ENCODE measurements at places on chromosomes 1 and 21. TPM values are rescaled to one million over a fixed set of nuclear protein-coding genes. Genes with fewer than 3 reads are reported as not detected.

DNA sequence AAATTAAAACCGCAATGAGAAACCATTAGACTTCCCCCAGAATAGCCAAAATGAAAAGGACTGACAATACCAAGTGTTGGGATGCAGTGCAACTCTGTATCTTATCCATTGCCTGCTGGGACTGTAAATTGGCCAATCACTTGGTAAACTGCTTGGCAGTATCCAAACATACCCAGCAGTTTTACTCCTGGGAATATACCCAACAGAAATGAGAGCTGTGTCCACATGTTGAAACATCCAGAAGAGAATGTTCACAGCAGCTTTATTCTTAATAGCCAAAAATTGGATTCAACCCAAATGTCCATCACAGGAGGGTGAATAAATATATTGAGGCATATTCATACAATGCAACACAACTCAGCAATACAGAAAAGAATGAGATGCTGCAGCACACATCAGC, 13.7 kb upstream of the FAM20B start:
- no peak for DNase-seq
- H3K4me1 ChIP-seq, result no peaks in the 10 kb centered on the region
- no peak overlapping the region for H3K27ac ChIP-seq
- no peak overlapping the region for H3K4me3 ChIP-seq
- H3K27me3 ChIP-seq, result no peaks in the 10 kb centered on the region

- no peak overlapping the region for H3K4me3 ChIP-seq
- no peak overlapping the region for H3K27ac ChIP-seq
- DNase-seq, result no peak
- no peaks in the 10 kb centered on the region for H3K4me1 ChIP-seq
- no peaks in the 10 kb centered on the region for H3K36me3 ChIP-seq
- no peaks in the 10 kb centered on the region for H3K27me3 ChIP-seq
Observed at GRCh38 chr1:64750092-64750491, 5.2 kb downstream of the RAVER2 start.

DNA sequence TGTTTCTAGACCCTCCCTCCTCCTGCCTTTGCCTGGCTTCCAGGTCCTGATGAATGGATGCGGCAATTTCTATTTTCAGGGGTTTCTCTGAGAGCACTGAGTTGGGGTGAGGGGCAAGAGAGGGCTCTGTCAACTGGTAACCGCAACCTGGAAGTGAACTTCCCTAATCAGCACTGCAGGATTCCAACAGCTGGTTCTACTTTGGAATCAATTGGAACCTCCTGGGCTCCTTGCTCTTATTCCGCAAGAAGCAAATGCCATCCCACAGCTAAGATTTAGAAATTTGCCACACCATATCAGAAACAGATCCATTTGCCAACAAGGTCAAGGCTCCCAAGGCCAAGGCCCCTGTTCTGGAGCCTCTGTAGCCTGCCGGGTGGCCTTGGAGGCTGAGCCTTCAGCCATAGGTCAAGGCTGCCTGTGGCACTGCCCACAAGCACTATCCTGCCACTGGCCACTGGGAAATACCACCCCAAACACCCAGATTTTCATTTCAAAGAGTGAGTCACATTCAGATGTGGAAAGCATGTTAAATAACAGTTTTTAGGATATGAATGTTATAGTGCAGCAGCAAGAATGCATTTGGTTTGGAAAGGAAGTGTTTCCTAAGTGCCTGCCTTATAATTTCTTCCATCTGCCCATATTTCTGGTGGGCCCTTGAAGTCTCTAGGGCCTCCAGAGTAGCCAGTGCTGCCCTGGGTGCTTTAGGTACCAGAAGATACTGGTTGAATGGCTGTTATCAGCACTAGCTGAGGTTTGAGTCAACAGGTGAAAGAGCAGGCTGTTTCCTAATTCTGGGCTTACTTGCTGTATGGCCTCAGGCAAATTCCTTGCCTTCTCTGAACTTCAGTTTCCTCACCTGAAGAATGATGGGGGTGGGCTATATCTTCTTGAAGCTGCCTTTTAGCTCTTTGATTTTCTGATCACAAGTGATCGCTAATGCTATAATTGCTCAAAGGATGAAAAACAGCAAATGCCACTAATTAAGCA, 56.3 kb upstream of the JUN start:
- no peaks in the 10 kb centered on the region for H3K27me3 ChIP-seq
- no peak overlapping the region for H3K27ac ChIP-seq
- DNase-seq, result no peak
- H3K4me3 ChIP-seq, result no peak overlapping the region

GRCh38 chr1:8858112-8858668, 20.3 kb downstream of the ENO1 start:
- no peaks in the 10 kb centered on the region for H3K27me3 ChIP-seq
- H3K4me1 ChIP-seq, result no peaks in the 10 kb centered on the region
- H3K4me3 ChIP-seq, result no peak overlapping the region

DNA sequence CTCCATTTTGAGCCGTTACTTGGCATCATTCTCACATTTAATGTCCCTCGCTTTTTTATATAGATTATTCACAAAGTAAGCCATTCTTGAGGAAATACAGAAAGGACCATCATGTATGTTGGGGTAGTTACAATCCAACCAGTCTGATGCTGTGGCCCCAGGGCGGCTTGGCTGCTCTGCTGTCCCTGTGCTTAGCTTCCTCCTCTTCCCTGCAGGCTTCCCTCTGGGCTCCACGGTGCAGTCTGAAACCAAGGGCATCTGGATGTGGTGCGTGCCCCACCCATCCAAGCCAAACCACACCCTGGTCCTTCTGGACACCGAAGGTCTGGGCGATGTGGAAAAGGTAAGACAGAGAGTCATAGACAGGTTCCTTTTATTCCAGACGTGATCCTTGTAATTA, 5.5 kb downstream of the GBP6 start:
- no peaks in the 10 kb centered on the region for H3K36me3 ChIP-seq
- no peak for DNase-seq
- H3K27me3 ChIP-seq, result no peaks in the 10 kb centered on the region
- no peaks in the 10 kb centered on the region for H3K4me1 ChIP-seq
- H3K27ac ChIP-seq, result no peak overlapping the region

- H3K27ac ChIP-seq, result no peak overlapping the region
- DNase-seq, result no peak
- no peaks in the 10 kb centered on the region for H3K27me3 ChIP-seq
- H3K4me1 ChIP-seq, result peaks cover 22% of the 10 kb centered on the region
Observed at GRCh38 chr1:212635141-212635631, 26.6 kb downstream of the ATF3 start.

SPATA6 gene
- total RNA-seq, result 0.72 TPM

MROH7 gene
- total RNA-seq, result not detected

RAB3B gene
- total RNA-seq, result 0.13 TPM

TNFSF18 gene
- not detected for total RNA-seq

PDZK1 gene
- not detected for total RNA-seq

Measured in CD8-positive, alpha-beta memory T cell (primary cell).